ENCODE measurements at places on chromosomes 7 and 10. TPM values are rescaled to one million over a fixed set of nuclear protein-coding genes. Genes with fewer than 3 reads are reported as not detected.

DNA sequence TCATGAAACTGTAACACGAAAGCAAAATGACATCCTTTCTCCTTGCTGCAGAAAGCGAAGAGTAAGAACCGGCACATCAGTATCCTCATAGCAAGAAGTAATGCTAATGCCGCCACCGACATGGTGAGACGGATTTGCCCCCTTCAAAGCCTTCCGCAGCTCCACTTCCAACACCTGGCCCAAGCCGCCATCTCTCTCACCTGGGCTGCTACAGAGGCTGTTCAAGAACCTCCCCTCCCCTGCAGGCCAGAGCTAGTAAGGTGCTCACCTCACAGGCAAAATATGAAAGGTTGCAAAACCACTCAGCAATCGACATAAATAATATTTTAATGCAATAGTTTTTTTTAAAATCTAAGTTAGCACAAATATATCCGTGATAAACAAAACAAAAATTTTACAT is 123.9 kb upstream of the FRMD4A start:
- DNase-seq = no peak

DNA sequence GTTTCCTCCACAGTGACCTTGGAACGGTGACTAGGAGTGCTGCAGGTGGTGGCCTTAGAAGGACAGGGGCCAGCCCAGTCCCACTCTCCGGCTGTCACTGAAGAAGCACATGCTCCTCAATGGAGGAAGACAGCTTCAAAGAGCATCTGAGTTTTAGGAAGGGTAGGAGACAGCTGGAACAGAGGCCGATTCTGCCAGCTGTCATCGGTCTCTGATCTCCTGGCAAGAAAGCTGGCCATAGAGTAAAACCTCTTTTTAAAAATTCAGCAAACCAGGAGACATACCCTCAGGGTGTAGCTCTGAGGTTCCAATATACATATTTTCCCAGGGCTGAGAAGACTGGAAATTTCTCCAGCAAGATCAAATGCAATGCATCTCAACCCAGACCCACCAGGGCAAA is 55.9 kb downstream of the KCNMA1 start:
- DNase-seq = no peak

GRCh38 chr7:23938937-23939552 is 229.0 kb downstream of the STK31 start:
- peak; percentile 20 for DNase-seq

DNA sequence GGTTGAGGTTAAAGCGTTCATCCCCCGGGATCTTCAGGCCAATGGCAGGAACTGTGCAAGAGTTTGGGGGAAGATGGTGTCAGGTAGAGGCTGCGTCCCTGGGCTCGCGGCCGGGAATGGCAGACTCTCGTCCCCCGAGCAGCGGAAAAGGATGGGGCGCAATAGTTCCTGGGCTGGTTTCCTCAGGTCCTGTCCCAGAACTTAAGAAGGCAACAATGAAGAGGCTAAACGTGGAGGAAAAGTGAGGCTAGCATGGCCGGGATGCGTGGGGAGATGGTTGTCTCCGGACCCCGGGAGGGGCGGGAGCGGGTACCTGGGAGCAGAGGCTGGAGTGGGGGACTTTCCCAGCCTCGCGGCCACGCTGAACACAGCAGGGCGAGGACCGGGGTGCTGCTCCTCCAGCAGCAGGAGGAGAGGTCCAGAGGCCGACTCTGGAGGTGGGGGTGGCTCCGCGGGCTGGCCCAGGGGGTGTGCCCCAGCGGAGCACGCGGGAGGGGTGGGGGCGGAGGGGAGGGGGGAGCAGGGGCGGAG is 882 bp downstream of the IRF5 start:
- no peak for DNase-seq

DNA sequence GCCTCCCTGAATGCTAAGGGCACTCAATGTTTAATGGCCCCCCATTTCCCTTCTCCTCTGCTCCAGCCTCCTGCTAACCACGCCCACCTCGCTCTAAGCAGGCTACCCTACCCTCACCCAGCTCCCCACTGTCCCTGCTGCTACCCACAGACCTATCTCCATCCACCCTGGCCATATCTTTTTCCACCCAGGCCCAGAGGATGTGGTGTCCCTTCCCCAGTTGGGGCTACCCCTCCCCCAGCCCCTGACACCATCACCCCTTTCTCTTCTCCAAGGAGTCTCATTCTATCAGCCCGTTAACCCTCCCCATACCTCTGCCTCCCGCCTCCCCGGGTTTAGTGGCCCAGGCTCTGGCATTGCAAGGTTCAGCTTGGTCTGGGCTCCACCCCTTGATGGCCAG is 28.9 kb upstream of the PPIF start:
- DNase-seq = no peak

GRCh38 chr10:62980687-62981086 is 152.4 kb upstream of the NRBF2 start:
- no peak for DNase-seq

The C7orf57 gene
- total RNA-seq = 0.09 TPM

The ADRB1 gene
- not detected for total RNA-seq

GRCh38 chr7:129831424-129832058 is 121.2 kb downstream of the UBE2H start:
- DNase-seq = peak; percentile 96

GRCh38 chr7:36736090-36736898 is 12.0 kb upstream of the AOAH start:
- DNase-seq = no peak

The EVX1 gene
- total RNA-seq = not detected

The CDNF gene
- 1.2 TPM for total RNA-seq

The MSMB gene
- not detected for total RNA-seq

DNA sequence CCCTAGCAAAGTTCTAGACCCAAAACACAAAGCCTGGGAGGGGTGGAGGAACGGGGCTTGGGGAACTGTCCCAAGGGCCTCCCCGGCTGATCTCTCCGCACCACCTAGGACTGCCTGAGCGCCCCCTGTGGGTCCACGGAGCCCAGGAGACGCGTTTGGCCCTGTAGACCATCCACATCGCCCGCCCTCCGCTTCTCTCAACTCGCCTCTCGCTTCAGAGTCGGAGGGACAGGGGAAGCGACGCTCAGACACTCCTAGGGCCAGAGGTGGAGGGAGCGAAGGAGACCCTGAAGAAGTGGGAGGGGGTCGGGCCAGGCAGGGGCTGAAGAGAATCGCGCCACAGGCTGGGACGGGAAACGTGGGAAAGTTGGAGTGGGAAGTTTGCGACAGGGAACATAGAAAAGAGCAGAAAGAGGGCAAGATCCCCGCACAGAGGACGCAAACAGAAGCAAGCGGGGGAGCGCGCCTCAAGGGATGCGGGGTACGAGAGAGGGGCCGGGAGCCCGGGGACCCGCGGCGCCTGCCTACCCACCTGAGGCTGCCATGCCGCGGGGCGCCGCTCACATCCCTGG is 378 bp downstream of the PIK3AP1 start:
- no peak for DNase-seq

The UCN3 gene
- total RNA-seq = not detected

DNA sequence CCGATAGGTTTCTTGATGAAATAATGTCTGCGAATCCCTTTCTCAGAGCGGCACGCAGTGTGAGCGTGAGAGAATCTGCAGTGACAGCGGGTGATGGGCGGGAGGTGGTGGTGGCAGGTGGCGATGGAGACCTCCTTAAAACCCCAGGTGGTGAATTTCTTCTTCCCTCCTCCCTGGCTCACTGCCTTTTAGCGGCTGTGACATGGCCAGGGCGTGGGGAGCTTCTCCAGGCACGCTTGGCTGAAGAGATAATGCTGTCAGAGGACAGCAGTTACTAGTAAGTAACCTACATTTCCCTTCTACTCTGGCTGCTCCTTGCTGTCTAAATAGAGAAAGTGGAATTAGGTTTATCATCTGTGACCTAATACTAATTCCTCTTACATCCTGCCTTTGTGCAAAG is 141.4 kb upstream of the INSYN2A start:
- peak; percentile 23 for DNase-seq

All from fibroblast of the aortic adventitia (primary cell).